ENCODE measurements at places on chromosomes 2 and 18.

GRCh38 chr2:226578373-226578772 lies 221.2 kb downstream of the IRS1 start:
- DNase-seq = no peak

GRCh38 chr2:174546519-174547506 lies 50.8 kb downstream of the WIPF1 start:
- no peak for DNase-seq

DNA sequence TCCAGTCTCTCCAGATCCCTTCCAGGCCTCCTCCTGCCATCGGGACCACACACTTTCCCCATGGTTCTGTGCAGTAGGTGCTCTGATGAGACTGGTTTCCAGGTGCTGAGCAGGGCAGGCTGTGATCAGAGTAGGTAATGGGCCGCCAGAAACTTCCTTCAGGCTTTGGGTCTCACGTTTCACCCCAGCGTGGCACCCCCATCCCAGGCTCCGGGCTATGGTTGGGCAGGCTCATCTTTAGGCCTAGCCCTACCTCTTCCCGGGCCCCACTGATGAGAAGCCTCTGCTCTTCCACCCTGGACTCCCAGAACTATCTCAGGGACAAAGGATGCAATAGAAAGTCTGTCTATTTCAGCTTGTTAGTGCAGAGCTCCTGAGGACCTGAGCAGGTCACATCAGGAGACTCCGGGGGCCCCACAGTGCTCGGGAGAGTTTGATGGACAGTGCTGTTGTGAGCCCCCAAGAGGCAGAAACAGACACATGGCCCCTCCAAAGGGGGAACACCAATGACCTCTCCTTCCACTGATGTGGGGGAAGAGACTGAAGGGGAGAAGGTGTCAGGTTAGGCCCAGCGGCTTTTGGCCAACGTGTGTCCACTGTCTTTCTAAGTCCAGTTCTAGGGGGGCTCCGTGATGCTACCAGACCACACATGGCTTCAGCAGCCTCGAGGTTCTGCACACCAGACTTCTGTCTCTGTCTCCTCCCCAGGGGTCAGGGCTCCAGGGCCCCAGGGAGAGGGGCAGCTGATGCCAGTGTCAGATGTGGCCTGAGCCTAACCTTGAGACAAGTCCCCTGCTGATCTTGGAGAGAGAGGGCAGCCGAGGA lies 5.8 kb upstream of the PROM2 start:
- no peak for DNase-seq

GRCh38 chr2:18536100-18536499 lies 24.4 kb downstream of the RDH14 start:
- DNase-seq = no peak

- no peak for DNase-seq
Measured at GRCh38 chr2:149648282-149649030, 60.9 kb upstream of the MMADHC start.

DNA sequence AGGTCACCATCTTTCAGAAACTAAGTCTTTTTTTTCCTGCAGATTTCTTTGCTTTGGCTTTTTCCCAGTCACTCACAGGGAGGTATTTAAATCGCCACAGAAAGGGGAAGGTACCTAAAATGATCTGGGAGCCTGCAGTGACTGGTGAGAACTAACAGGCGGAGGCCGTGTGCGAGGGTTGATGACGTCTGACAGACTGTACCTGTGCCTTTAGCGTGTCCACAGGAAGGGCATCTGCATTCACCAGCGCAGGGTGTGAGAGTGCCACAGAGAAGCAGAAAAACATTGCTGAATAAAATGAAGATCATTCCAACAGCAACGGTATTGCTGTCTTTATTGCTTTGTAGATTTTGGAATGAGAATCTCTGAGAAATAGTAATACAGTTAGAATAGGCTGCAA lies 5.7 kb downstream of the CTDP1 start:
- no peak for DNase-seq

- no peak for DNase-seq
Measured at GRCh38 chr2:138157372-138157771, 193.1 kb downstream of the HNMT start.

Measured in cortex of kidney (tissue), 1 donor.